ENCODE measurements at places on chromosomes 1 and 21.
A peak's percentile ranks its signal among the peaks of the same experiment; 100 is the strongest.

DNA sequence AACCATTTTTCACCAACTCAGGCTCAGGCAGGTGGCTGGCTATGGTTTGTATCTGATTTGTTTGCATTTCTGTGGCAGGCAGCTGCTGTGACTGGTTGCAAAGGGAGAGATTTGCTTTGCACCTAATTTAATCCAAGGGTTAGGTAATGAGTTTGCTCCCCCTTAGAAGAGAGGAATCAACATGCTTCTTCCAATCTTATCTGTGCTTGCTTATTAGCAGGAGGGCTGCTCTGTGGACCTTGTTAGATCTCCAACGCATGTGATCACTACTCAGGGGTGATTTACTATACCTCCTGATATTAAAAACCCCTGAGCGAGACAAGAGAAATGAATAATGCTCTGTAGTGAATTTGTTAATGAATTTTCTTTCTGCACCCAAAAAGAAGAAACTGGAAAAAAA is 20.5 kb downstream of the OLFML3 start:
- no peak for DNase-seq

DNA sequence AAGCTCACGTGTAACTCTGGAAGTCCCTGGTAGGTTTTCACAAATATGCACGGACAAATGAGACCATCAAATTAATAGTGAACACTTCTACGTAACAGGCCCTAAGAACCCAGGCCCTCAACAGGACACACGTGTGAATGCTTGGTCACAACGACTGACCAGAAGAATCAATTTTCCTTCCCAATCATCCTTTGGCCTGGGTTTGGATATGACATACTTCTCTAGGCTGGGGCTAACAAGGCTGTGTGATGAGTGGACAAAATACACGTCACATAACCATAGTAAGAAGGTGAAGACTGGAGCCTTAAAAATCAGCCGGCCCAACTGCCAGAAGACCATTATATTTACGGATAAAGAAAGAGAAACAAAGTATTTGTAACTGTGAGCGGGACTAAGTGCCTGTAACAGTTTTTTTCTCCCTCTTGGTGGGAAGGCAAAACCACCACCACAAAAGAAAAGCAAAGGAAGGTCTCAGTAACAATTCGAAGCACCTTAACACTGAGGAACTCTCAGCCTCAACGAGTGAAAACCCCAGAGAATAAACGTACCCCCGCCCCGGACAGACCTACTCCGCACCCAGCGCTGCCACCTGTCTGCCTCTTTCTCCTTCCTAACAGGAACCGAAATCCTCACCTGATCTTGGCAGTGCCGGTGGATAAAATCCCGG is 450 bp downstream of the SDE2 start:
- no peak for DNase-seq

DNA sequence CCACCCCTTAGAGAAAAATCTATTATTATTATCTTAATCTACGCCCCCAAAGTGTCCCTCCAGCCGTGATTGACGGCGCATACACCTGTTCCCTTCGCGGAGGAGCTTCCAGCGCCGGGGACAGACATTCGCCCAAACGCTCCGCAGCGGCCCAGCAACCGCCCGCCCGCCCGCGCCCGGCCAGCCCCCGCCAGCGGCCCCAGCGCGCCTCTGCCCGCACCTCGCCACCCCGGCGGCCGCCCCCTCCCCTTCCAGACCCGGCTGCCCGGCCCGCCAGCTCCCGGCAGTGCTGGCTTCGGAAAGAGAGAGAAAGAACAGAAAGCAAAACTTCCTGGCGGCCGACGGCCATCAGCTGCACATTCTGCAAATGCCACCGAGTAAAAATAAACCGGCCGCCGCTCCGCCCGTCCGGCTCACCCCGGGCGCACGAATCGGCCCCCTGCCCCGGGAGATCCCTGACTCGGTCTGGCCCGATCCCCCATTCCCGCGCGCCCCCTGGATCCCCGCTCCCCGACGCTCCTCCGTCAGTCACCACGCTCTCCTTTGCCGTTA is 1.6 kb downstream of the CASZ1 start:
- DNase-seq = peak; percentile 5

DNA sequence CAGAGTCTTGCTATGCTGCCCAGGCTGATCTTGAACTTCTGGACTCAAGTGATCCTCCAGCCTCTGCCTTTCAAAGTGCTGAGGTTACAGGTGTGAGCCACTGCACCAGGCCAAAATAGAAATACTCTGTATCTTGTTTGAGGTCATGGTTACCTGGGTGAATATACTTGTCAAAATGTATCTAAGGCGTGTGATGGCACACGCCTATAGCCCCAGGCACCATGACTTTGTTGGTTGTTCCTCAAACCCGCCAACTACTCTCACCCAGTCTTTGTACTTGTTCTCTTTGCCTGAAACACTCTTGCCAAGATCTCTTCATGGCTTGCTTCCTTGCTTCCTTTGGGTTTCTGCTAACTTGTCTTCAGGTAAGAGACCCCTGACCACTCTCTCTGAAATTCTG is 38.0 kb upstream of the RGS5 start:
- no peak for DNase-seq

DNA sequence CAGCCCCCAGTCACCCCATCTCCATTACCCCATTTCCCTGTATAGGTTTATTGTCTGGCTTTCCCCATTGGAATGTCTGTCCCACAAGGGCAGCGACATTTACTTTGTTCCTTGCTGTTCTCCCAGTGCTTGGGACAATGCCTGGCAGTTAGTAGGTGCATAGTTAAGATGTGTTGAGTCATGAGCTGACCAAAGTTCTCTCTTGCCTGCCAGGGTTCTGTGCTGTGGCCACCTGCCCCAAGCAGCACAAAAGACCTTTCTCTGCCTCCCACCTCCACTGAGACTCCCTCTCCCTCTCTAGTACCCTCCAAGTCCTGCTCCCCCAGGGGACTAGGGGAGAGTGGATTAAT is 40.0 kb downstream of the TMCO4 start:
- no peak for DNase-seq

DNA sequence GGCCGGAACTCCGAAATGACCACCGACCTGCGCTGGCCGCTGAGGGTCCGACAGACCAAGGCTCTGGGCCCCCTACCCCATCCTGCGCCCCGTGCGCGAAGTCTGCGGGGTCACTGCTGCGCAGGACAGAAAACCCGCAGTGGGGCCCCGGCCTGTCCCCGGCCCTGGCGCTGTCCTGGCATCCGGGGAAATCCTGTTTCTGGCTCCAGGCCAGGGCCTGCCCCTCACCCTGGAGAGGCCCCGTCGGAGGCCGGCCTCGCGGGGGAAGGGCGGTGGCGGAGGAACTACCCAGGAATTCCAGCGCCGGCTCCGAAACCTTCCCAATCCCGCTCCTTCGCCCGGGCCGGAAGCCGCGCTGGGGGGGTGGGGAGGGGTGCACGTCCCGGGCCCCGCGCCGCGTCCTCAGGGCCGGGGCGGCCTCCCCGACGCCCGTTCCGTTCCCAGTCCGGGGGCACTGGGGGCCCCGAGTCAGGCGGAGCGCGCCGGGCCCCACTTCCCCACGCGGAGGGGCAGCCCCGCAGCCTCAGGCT is 77.0 kb downstream of the MORN1 start:
- peak; percentile 45 for DNase-seq

DNA sequence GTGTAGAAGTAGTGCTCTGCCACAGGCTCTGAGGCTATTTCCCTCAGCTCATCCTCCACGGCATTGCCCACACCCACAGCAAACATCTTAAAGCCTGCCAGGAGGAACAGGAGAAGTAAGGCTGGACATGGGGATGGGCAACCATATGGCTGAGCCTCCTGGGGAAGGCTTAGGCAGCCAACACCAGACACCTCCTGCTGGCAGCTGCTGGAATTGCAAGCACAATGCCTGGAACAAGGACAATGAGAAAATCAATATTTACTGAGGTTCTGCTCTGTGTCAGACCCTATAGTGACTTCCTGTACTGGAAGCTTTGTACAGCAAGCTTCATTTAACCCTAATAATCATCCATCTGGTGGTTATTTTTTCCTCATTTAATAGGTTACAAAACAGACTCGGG is 8.2 kb downstream of the MATN1 start:
- DNase-seq = peak; percentile 57

DNA sequence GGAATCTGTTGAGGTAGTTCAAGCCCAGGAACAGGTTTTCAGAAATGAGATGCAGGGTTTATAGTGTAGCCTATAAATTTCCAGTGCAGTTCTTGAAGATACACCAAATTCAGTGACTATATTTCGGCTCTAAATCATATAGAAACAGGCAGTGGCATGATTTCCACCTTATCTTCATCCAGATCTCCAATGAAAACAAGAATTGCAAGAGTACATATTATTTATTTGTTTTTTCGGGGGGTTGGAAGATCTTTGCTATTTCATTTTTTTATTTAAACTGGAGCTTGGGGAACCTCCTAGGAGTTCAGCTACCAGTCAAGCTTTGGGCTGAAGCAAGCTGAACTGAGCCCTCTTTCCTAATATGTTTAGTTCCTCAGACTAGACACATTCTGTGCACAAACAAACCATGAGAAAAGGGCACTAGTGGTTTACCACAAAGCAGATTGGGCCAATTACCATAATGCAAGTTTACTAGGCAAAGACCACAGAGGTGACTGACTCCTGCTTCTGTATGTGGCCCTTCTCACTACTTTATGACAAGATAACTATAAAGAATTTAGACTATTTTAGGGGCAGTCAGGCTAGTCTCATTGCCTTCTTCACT is 68.5 kb downstream of the RGS2 start:
- DNase-seq = no peak

- no peak for DNase-seq
Measured at GRCh38 chr1:36415661-36416326, 18.1 kb upstream of the LSM10 start.

DNA sequence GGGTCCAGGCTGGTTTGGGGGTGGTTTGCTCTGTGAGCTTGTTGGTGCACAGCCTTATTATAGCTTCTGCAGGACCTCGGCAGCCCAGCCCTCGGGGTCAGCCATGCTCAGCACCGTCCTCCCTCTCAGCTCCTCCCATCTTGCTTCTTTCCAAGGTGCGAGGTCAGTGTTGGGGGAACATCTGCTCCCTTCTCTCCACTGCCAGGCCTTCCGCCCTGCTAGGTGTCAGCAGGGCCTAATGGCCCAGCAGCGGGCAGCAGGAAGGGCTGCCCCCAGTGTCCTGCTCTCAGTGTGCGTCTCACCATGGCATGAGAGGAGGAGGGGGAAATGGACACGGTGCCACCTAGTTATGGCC is 36.5 kb upstream of the LRRC3 start:
- DNase-seq = no peak

DNA sequence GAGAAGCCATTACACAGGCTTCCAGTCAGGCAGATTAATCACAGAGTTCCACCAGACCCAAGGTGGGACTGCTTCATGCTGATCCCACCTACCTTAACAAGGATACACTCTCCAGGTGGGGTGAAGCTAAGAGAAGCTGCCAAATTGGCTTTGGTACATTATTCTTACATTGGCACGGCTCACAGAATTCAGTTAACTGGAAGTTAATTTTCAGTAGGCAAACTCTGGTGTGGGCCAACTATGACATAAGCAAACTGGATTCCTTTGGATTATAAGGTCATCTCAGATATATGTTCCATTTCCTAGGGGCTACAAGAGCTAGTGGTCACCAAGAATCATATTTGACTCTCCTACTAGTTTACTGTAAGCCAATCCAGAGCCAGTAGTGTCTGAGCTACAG is 448.8 kb upstream of the BEND5 start:
- no peak for DNase-seq

DNA sequence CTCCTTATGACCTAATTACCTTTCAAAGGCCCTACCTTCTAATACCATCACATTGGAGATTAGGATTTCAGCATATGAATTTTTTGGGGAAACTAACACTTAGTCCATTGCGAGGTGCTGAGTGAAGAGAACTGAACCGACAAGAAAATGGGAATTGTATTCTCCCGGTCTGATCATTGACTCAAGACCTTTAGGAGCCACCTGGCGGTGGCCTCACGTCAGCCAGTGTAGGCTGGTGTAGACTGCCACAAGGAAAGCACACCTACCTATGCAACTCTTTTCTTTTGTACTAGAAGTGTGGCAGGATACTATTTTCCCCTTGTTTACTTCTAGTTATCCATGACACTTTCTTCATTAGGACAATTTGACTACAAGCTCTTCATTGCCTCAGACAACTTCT is 333.5 kb upstream of the B3GALT2 start:
- no peak for DNase-seq

DNA sequence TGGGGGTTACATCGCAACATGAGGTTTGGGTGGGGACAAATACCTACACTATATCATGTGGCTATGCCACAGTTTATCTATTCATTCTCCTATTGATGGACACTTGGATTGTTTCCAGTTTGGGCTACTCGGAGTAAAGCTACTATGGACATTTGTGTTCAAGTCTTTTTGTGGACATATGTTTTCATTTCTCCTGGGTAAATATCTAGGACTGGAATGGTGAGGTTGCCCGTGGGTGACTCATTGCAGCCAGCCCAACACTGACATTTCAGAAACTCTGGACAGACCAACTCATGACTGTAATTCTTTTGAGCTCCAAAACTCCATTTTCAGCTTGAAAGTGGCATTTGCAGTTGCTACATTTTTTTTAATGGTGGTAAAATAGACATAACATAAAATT is 82.7 kb downstream of the KAZN start:
- DNase-seq = no peak

DNA sequence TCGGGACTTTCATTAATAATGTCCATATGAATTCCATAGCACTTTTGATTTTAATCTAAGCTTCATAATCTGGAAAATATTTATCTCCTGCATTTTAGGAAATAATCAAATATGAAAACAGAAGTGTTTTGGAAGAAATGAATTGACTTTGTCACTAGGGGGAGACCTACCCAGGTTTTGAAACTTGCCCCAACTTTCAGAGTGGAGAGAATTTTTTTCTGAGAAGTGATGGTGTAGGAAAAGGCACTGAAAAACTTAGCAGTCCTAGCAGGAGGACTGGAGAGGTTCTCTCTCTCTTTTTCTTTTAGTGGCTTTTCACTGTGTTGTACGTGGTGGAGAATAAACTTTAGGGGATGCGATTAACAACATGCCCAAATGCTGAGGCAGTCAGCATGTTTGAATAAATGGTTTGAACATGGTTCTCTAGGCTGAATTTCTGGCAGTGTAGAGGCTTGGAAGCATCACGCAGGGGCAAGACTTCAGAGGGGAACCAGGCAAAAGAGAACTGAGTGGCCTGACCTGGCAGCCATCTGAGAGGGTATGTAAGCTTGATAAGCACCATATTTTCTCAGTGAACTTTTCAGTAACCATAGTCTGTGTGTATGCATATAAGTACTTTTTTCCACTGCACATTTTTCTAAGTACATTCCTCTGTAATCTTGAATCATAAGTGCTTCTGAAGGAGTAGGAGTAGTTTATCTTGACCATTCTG is 68.3 kb upstream of the NEK7 start:
- DNase-seq = no peak

GRCh38 chr1:83632906-83633305 is 366.0 kb downstream of the TTLL7 start:
- DNase-seq = peak; percentile 4

Measured in activated CD4-positive, alpha-beta T cell treated with anti-CD3 and anti-CD28 coated beads, Interleukin-2, amount 50 U/mL, for 48 hours (primary cell).